ENCODE measurements at places on chromosomes 2 and 18. TPM values are rescaled to one million over a fixed set of nuclear protein-coding genes. Genes with fewer than 3 reads are reported as not detected.

Gene CFAP210
- 0.23 TPM for total RNA-seq

DNA sequence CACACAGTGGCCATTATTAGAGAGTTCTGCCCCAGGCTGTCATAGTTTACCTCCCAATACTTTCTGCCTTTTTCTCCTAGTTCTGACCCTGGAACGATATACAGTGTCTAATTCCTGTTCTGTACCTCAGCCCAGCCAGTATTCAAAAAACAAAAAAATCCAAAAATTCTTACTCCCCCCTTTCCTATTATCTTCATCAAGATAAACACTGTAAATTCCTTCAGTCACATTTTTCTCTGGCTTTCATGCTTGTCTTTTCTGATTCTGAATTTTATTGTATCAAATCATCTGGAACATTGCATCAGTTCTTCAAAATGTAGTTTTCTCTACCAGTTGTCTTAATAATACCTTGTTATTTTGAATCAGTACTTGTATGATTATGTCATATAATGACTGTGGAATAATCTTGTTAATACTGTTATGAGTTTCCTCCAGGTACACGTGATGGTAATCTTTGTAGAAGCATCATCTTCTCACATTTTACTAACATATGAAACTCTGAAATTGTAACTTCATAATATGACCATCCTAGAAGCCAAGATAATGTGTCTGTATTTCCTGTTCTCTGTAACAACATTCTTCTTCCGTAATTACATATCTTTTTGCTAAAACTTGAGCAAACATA is 79.0 kb upstream of the NOSTRIN start:
- no peaks in the 10 kb centered on the region for H3K36me3 ChIP-seq
- DNase-seq: no peak
- no peak overlapping the region for H3K4me3 ChIP-seq
- no peak overlapping the region for H3K27ac ChIP-seq

DNA sequence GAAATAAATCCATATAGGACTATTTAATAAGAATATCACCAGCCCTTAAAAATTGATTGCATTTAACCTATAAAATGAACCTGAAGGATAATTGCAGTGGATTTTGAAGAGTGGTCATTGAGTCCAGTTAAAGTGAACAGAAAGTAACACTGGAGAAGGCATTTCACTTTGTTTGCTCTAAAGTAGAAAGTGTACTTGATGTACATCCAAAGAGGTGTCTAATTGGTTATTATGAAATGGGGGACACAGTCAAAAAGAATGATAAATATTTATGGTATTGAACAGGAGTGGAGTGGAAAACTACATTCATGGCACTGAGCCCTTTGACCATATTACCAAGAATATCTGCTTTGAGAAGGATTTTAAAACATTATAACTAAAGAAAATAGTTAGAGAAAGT is 28.2 kb upstream of the MAP2 start:
- no peak overlapping the region for H3K4me3 ChIP-seq
- H3K36me3 ChIP-seq: no peaks in the 10 kb centered on the region
- DNase-seq: no peak
- no peaks in the 10 kb centered on the region for H3K27me3 ChIP-seq
- no peak overlapping the region for H3K27ac ChIP-seq

- H3K27me3 ChIP-seq: no peaks in the 10 kb centered on the region
- H3K4me1 ChIP-seq: no peaks in the 10 kb centered on the region
- H3K27ac ChIP-seq: no peak overlapping the region
- no peak overlapping the region for H3K4me3 ChIP-seq
Measured at GRCh38 chr2:58057707-58058530, 11.3 kb downstream of the VRK2 start.

Gene C2orf80
- total RNA-seq: not detected

DNA sequence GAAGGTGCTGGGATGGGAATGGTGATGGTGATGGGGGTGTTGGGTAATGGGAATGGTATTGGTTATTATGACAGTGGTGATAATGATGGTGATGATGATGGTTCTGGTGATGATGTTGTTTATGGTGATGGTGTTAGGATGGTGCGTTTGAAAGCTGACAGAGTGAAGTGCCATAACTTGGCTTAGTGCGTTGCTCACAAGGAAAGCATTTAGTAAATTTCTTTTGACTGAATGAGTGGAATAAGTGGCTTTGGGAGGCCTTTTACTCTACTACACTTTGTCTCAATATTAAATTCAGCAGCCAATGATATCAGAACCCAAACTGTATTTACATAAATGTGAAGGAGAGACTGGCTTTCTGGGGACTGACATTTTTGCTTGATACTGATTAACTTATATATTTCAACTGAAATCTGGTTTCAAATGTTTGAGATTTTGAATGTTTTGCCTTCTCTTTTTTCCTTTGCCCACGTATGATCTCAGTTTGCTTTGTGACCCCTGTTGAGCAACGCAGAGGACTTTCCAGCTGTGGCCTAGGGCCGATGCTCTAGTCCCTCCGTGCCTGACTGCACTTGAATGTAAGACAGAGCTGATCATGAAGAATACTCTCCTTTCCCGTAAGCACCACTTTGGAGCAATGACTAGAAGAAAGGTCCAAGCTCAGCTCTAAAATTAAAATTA is 128.5 kb upstream of the SH3BP4 start:
- no peaks in the 10 kb centered on the region for H3K27me3 ChIP-seq
- no peak overlapping the region for H3K27ac ChIP-seq
- H3K4me1 ChIP-seq: no peaks in the 10 kb centered on the region
- no peak overlapping the region for H3K4me3 ChIP-seq

DNA sequence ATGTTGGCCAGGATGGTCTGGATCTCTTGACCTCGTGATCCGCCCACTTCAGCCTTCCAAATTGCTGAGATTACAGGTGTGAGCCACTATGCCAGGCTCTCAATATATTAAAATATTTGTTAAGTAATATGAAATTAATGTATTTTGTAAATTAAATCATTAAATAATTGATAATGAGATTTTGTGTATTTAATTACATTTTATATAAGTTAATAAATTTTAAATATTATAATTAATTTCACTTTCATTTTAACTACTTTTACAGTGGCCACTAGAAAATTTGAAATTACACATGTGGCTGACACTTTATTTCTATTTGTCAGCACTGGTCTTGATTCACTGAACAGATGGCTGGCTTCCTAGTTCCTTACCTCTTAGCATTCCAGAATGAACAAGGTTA is 102.6 kb downstream of the DPP10 start:
- no peaks in the 10 kb centered on the region for H3K27me3 ChIP-seq
- no peak for DNase-seq
- no peaks in the 10 kb centered on the region for H3K4me1 ChIP-seq
- no peaks in the 10 kb centered on the region for H3K36me3 ChIP-seq

Gene CHRND
- not detected for total RNA-seq

- no peak overlapping the region for H3K4me3 ChIP-seq
- H3K36me3 ChIP-seq: no peaks in the 10 kb centered on the region
- DNase-seq: no peak
- no peaks in the 10 kb centered on the region for H3K4me1 ChIP-seq
- H3K27me3 ChIP-seq: no peaks in the 10 kb centered on the region
Measured at GRCh38 chr2:144115739-144116291, 404.1 kb downstream of the ZEB2 start.

Gene DUSP19
- 1.3 TPM for total RNA-seq

GRCh38 chr2:236038096-236038495 is 130.1 kb downstream of the GBX2 start:
- no peaks in the 10 kb centered on the region for H3K4me1 ChIP-seq
- DNase-seq: no peak
- H3K27me3 ChIP-seq: no peaks in the 10 kb centered on the region
- H3K36me3 ChIP-seq: no peaks in the 10 kb centered on the region
- no peak overlapping the region for H3K4me3 ChIP-seq
- no peak overlapping the region for H3K27ac ChIP-seq

DNA sequence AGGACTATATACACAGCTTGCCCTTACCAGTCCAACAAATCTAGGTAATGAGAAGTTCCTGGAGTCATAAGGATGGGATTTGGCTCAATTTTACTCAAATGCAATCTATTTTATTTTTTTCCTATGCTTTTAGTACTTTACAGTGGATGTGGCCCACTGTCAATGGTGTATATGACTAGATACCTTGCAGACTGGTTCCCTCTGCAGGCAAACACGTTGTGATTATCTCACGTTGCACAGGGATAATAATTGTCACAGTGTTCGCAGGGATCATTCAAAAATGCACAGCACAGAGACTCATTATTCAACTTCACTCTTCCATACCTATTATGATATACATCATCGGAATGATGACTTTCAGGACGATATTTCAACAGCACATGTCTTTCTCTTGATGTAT is 359.7 kb downstream of the MBD2 start:
- no peak for DNase-seq
- H3K4me3 ChIP-seq: no peak overlapping the region
- H3K36me3 ChIP-seq: no peaks in the 10 kb centered on the region
- no peaks in the 10 kb centered on the region for H3K27me3 ChIP-seq

GRCh38 chr2:48838029-48838428 is 82.5 kb upstream of the LHCGR start:
- H3K4me1 ChIP-seq: no peaks in the 10 kb centered on the region
- no peaks in the 10 kb centered on the region for H3K36me3 ChIP-seq
- no peak for DNase-seq

Data from Panc1 (cell line).